ENCODE measurements at places on chromosomes 2 and 18.

DNA sequence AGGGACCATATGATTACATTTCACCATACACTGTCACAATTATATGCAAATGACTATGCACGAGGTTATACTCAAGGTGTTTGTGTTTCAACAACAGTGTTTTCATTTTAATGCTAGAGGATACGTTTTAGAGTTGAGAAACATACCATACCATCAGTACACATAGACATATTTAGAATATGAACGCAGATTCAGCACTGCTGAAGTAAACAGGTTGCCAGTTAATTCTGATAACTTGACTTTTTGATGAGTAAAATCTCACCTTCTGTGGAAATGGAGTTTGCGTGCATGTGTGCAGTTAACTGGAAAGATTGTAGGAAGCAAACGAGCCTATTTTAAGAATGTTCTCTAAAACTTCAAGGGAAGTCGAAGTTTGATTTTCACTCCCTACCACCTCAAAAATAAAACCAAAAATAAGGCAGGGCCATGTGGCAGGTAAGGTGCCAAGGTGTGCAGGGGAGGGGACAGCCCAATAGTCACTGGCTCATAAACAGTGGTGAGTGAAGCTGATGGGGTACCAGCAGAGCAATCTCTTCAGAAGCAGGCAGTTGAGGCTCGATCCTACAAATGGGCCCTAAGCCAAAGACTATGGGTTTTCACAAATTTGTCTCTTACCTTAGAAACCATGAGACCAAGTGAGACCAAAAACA is 213.1 kb downstream of the IKZF2 start:
- DNase-seq, result no peak

- DNase-seq, result no peak
These were observed 591 bp downstream of the C2orf80 start for GRCh38 chr2:208189069-208189809.

DNA sequence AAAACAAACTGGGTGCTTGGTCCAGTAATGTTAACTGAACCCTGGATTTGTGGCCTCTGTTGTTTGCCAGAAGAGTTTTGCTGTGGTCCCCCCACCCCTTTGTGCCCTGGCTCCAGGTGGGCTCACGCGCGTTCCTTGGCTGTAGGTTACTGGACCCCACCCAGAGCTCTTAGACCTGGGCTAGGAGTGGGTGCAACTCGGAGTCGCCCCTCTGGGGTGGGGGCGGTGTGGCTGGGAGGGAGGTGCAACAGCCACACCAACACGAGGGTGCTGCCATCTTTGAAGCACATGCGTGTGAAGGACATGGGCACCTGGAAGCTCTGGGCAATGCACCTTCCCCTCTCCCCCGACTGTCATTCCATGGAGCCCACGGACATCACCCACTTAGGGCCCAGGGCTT is 92.7 kb downstream of the USP40 start:
- no peak for DNase-seq

GRCh38 chr2:237184192-237184918 is 98.7 kb downstream of the COPS8 start:
- DNase-seq, result peak; percentile 76

- DNase-seq, result no peak
These were observed 101.3 kb upstream of the NDUFV2 start for GRCh38 chr18:9001209-9001608.

DNA sequence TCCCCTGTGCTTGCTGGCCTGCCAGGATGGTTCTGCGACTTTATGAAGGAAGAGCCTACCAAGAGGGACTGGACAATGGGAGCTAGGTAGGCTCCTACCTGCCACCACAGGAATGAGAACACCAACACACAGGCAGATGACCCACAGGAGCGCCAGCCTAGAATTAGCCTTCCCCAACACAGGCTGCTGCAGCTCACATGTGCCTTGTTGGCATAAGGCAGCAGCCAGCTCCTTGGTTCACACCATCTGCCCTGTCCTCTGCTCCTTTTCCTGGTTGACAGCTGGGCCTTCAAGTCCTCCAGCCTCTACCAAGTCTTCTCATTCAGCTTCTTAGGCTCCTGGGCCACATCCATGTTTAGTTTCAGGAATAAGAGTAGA is 705.4 kb upstream of the RAB6C start:
- DNase-seq, result no peak

DNA sequence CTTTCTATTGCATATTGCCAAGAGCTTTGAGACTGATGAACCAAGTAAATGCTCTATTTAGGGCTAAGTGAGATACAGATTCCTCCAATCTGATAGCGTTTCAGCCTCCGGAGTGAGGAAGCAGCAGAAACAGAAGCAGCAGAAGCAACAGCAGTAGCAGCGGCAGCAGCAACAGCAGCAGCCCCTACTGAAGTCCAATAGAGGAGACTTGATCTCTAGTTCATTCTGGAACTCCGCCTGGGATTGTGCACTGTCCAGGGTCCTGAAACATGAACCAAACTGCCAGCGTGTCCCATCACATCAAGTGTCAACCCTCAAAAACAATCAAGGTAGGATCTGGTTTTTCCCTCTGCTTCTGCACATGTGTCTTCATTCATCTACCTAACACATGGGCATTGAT is at the start of gene DPP10:
TSS of gene DPP10 (plus strand) at position 132 of the 400 bp plus-strand sequence.
- DNase-seq, result peak; percentile 8

DNA sequence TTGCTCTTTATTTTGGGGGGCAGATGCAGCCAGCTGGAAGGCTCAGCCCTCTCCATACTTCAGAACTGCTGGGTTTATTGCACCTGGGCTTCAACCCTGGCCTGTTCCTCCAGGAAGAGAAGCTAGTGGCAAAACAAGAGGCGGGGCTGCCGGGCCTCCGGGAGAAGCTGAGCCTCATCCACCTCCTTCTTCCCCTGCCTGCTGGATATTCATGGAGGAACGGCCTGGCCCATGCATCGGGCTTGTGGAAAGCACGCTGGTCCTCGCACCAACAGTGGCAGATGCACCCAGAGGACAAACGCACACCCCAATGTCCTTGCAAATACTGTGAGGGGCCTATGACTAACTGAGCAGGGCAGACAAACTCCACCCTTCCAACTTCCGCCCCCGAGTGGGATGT is 30.6 kb downstream of the FAM178B start:
- no peak for DNase-seq

GRCh38 chr2:15841776-15842560 is 98.4 kb upstream of the MYCN start:
- DNase-seq, result no peak

DNA sequence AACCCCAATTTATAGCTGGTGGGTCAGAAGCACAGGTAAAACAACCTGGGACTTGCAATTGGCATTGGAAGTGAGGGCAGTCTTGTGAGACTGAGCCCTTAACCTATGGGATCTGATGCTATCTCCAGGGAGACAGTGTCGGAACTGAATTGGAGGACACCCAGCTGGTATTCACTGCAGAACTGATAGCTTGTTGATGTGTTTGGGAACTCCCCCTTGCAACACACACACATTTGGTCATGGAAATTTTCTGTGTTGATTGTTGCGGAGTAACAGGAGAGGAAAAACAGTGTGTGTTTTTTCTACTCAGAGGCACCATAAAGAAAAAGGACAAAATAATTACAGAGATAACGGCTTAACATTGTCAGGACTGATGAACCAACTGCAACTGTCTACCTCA is 16.1 kb downstream of the TPGS2 start:
- peak; percentile 65 for DNase-seq

- no peak for DNase-seq
These were observed 34.2 kb upstream of the NPAS2 start for GRCh38 chr2:100785626-100786296.

- DNase-seq, result no peak
These were observed 182.1 kb downstream of the ANKRD30B start for GRCh38 chr18:14930076-14930475.

DNA sequence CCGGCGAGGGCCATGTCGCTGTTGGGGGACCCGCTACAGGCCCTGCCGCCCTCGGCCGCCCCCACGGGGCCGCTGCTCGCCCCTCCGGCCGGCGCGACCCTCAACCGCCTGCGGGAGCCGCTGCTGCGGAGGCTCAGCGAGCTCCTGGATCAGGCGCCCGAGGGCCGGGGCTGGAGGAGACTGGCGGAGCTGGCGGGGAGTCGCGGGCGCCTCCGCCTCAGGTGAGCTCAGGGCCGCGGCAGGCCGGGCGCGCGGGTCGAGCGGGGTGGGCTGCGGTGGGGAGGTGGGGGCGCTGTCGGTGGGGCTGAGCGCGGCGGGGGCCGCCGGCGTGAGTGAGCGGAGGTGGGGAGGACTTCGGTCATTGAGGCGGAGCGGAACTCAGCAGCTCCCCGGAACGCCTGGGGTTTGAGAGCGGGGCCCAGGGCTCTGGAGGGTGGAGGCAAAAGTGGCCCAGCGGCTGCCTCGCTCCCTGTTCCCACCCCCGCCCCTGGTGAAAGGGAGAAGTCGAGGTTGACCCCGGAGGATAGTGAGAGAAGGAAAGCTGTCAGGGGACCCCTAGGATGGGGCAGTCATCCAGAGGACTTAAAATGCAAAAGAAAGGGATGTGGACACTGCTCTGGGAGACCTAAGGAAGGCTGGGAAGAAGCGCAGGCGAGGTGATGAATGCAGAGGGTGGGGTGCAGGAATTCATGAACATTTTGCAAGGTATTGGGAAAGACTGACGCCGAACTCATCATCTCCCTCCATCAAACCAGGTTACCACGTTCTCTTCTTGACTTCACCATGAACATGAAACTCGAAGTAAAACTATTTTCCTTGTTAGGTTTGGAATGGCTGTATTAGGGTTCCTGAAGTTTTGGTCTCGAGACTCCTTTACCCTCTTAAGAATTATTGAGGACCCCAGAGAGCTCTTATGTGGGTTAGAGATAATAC is 633 bp downstream of the MALT1 start:
- peak; percentile 47 for DNase-seq

- DNase-seq, result no peak
These were observed 394.3 kb downstream of the NBAS start for GRCh38 chr2:15166878-15167277.

DNA sequence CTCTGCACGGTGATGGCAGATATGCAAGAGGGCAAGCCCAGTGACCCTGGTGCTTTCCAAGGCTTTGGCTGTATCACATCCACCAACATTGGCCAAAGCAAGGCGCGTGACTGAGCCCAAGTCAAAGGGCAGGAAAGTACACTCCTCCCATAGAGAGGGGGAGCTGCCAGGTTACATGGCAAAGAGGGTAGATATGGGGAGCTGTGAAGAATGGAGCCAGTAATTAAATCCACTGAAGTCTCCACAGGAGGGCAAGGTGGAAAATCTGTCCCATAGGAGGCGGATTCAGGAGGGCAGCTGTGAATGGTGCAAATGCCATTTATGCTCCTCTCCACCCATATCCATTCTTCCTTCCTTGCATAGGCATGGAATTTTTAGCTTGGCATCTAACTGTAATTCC is 44.6 kb upstream of the THOC1 start:
- DNase-seq, result no peak

- DNase-seq, result no peak
These were observed 33.9 kb upstream of the GLS start for GRCh38 chr2:190846746-190847145.

GRCh38 chr2:144032566-144032965 is 487.4 kb downstream of the ZEB2 start:
- peak; percentile 56 for DNase-seq

- DNase-seq, result peak; percentile 83
These were observed 20.8 kb upstream of the TMX3 start for GRCh38 chr18:68735483-68736343.

- no peak for DNase-seq
These were observed 1130.7 kb upstream of the FAM98A start for GRCh38 chr2:34729845-34730244.

GRCh38 chr2:122713800-122714199 is 958.3 kb downstream of the TSN start:
- DNase-seq, result no peak

- DNase-seq, result peak; percentile 63
These were observed 66.2 kb downstream of the HNMT start for GRCh38 chr2:138030459-138030858.

GRCh38 chr2:43934567-43934966 is 61.2 kb downstream of the LRPPRC start:
- DNase-seq, result peak; percentile 16

- DNase-seq, result no peak
These were observed 1242.3 kb upstream of the CELF4 start for GRCh38 chr18:38807915-38808314.

DNA sequence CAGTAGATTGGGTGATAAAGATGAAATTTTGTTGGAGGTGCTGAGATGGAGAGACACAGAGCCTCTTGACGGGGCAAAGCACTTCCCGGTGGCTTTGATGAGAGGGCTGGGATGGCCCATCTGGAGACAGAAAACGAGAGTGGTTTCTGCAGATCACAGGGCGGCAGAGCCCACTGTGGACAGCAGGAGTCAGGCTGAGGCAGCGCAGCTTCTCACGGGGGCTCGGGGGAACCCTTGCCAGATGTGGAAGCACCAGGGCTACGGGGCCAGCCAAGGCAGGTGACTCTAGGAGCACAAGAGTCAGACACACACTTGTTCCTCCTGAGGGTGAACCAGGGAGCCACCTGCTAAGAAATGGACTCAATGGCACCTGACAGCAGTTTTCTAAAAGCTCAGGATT is 78.5 kb downstream of the TPO start:
- DNase-seq, result no peak

- no peak for DNase-seq
These were observed 71.2 kb upstream of the RBM44 start for GRCh38 chr2:237727363-237727762.

- DNase-seq, result no peak
These were observed 392.9 kb downstream of the TGIF1 start for GRCh38 chr18:3842844-3843243.

GRCh38 chr2:160783474-160783873 is 289.9 kb upstream of the RBMS1 start:
- peak; percentile 53 for DNase-seq

- DNase-seq, result no peak
These were observed 21.1 kb downstream of the NFE2L2 start for GRCh38 chr2:177243476-177243875.

- DNase-seq, result no peak
These were observed 46.2 kb downstream of the COL4A4 start for GRCh38 chr2:227117852-227118251.
